ENCODE measurements at places on chromosomes 1 and 21.

- no peak for DNase-seq
- no peak overlapping the region for H3K4me3 ChIP-seq
- no peaks in the 10 kb centered on the region for H3K4me1 ChIP-seq
- no peaks in the 10 kb centered on the region for H3K36me3 ChIP-seq
- H3K27ac ChIP-seq, result no peak overlapping the region
- H3K27me3 ChIP-seq, result no peaks in the 10 kb centered on the region
These were observed 577.8 kb upstream of the PLXNA2 start for GRCh38 chr1:208821939-208822338.

DNA sequence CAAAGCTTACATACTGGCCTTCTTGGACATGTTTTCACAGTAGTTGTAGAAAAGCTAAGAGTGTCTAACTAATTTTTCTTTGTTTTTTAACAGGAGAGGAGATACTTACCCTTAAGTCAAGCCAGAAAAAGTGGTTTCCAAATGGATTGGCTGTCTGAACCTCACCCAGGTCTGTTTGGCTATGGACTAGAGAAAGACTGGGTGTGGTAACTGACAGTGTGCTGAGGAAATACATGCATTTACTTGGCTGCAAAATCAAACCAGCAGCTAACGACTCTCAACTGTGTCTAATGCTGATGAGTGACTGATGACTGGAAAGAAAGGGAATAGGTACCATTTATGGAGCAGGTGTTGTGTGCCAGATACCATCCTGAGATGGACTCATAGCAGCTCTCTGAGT is 91.1 kb downstream of the MTR start:
- H3K4me1 ChIP-seq, result no peaks in the 10 kb centered on the region
- no peak overlapping the region for H3K27ac ChIP-seq
- no peak overlapping the region for H3K4me3 ChIP-seq
- DNase-seq, result no peak
- peaks cover 6% of the 10 kb centered on the region for H3K36me3 ChIP-seq

DNA sequence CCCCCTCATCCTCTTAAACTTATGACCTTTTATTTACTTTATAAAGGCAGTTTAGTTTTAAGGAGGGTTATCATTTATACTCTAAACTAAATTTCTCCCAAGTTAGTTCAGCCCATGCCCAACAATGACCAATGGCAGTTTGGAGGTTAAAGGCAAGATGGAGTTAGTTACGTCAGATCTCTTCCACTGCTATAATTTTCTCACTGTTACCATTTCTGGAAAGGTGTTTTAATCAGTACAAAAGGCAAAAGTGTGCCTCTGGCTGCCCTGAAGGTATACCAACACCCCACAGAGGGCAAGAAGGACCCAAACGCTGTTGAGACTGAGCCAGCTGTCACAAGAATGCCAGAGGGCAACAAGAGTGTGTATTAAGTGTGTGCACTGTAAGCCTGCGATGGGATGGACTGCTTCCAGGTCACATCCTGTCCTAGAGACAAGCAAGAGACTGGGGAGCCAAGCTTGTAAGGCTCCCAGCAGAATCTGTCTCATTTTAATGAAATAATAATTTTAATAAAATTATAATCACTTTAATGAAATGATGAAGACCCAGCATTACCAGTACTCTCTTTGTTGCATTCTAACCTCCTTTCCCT is 32.5 kb upstream of the FAM89A start:
- H3K36me3 ChIP-seq, result no peaks in the 10 kb centered on the region
- H3K4me1 ChIP-seq, result no peaks in the 10 kb centered on the region
- no peak overlapping the region for H3K27ac ChIP-seq

GRCh38 chr1:183674339-183674738 is 21.2 kb upstream of the APOBEC4 start:
- no peak for DNase-seq
- no peak overlapping the region for H3K27ac ChIP-seq
- H3K4me1 ChIP-seq, result no peaks in the 10 kb centered on the region
- no peaks in the 10 kb centered on the region for H3K36me3 ChIP-seq
- H3K4me3 ChIP-seq, result no peak overlapping the region

Measured in naive thymus-derived CD4-positive, alpha-beta T cell (primary cell).